Nephron progenitor cell (in vitro differentiated cells): ENCODE measurements at places on chromosomes 13 and 19.
A peak's percentile ranks its signal among the peaks of the same experiment; 100 is the strongest.

GRCh38 chr13:50521831-50522149 is 321.7 kb downstream of the DLEU7 start:
- peak; percentile 27 for DNase-seq

- DNase-seq, result peak; percentile 79
Observed at GRCh38 chr13:40069173-40070044, 413.9 kb downstream of the COG6 start.

GRCh38 chr13:111913761-111914140 is 153.2 kb upstream of the SOX1 start:
- no peak for DNase-seq

DNA sequence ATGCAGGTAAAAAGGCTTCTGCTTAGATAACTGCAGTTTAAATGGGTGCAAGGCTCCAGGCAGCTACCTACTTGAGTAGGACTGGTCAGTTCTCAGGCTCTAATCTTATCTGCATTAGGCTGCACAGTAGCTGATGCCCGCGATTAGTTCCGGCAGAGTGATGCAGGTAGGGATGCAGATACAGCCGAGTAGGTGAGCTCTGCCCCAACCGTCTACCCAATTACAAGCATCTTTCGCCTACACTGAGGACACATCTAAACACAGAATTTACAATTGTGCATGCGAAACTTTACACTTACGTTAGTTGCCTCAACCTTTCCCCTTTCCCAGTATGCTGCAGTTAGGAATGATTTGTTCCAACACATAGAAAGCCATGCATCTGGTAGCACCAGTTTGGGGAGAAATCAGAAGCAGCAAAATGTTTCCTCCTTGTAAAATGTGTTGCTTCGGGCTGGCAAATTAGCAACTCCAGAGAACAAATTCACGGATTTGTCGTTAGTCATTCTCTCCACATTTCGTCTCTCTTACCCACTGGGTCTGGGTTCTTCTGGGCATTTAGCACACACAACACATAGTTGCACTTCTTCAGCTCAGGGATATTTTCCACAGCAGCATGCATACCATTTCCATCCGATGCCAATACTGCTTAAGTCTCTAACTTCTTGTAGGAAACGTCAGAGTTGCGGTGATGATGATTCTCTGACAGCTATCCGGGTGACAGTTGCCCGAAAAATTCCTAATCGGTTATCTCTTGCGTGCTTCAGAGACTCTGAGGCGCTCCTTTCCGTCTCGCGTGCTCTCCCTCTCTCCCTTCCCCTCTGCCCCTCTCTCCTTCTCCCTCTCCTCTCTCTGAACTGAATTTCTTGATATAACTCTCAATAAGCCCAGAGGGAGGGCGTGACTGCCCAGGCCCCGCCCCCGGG is at the start of gene PCDH9:
Gene PCDH9, minus strand, starts transcription at position 856 of the 923 bp plus-strand sequence. CDS start 1,896 bp downstream, outside the sequence.
- no peak for DNase-seq

DNA sequence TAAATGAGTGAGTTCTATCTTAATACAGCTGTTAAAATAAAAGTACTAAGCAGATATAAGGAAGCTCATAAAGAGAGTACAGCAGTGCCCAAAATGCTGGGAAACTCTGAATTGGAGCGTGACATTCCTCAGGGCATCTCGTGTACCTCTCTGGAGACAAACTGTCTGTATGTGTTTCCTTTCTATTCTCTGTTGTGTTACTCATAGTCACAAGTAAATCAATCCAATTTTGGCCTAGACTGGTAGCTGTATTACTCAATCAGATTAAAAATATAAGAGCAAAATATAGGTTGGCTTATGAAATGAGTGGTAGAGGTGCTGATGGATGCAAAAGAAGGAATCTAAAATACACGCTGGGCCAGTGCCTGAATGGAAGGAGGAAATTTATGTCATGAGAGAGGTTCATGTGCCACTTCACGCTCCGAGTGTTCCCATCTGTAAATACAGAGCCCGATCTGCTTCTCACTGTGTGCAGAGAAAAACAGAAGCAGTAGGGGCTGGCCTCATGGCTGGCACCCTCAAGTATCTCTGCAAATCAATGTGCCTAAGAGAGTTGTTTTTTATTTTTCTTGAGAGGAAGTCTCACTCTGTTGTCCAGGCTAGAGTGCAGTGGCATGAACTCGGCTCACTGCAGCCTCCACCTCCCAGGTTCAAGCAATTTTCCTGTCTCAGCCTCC is 58.7 kb upstream of the RGCC start:
- DNase-seq, result no peak

DNA sequence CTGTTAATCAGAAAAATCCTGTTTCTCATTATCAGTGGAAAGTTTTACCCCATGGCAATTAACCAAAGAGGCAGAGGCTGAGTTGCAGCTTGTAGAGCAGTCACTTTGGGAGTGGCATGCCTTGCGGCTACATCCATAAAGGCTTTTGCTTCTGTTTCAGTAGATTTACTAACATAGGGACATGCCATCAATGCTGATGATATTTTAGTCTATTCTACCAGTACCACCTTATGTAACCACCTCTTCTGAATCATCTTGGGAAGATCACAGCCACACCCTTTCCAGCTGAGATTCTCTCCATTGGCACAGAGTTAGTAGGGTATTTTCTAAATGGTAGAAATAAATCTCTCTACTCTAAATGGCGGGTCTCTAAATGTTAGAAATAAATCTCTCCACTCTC is 37.5 kb downstream of the POSTN start:
- DNase-seq, result no peak

GRCh38 chr13:21481359-21481758 is 22.3 kb upstream of the ZDHHC20 start:
- DNase-seq, result no peak

GRCh38 chr19:2154587-2155075 is 3.3 kb upstream of the AP3D1 start:
- no peak for DNase-seq

- DNase-seq, result no peak
Observed at GRCh38 chr13:45512098-45512496, 47.4 kb downstream of the COG3 start.

GRCh38 chr19:16036941-16037340 is 39.4 kb upstream of the TPM4 start:
- no peak for DNase-seq

- DNase-seq, result no peak
Observed at GRCh38 chr13:65605396-65605795, 1624.7 kb downstream of the PCDH9 start.

DNA sequence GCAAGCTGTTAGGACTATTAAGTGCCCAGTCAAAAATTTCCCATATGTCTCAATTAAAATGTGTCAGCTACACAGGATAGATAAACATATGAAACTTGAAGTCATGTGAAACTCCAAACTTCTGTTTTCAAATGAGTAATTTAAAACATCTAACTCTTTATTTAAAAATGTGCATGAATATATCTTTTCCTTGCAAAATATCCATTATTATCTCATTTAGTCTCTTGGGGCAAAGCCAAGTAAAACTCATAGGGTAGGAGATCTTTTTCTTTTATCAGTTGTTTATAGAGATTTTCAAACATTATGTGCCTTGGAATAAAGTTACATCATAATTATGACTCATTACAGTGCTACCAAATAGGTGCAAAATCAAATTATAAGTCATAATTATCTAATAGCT is 2020.1 kb upstream of the PRR20A start:
- DNase-seq, result no peak

GRCh38 chr13:108270442-108270841 is 924 bp downstream of the TNFSF13B start:
- DNase-seq, result no peak

DNA sequence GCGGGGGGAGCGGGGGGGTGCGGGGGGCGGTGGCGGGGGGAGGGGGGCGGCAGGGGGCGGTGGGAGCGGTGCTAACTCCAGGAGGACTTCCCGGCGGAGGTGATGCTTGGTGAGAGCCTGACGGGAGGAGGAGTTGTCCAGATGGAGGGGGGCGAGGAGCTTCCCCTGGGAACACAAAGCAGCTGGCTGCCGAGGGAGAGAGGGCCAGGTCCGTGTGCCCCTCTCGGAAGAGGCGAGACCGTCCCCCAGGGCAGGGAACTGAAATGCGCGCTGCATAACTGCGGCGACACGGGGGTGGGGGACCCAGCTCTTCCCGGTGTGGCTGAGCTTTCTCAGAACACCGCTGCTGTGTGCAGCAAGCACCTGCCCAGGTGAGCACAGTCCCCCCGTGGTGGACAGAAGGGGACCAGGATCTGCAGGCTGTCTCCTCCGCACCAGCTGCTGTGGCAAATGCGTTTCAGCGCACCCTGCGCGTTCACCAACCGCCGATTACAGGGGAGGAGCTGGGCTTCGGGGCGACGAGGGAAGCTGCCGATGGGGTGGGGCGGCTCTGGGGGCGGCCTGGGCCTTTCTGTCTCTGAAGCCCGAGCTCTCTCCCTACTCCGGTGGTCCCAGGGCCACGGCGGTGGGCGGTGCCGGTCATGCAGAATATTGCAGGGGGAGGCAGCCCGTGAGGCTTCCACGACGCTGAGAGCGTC is 54.7 kb upstream of the F7 start:
- peak; percentile 35 for DNase-seq
